ENCODE measurements at places on chromosomes 3 and 15.

GRCh38 chr3:123113889-123114450 lies 47.1 kb downstream of the PDIA5 start:
- no peak for DNase-seq

DNA sequence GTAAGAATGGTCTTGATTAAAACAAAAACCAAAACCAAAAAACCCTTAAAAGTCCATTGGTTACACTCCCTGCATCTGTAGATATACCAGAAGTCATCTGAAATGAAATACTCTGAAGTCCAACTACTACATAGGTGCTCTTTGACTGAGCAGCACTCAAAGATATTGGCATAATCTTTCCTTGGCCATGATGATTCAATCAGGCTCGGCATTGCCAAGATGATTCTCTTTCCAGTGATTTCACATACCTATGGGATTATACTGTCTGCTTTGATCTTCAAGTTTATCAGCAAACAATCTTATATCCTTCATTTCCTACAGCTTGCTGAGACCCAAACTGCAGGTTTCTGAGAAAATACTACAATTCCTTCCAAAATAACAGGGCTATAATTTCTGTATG lies 35.9 kb upstream of the DIPK2A start:
- no peak for DNase-seq

GRCh38 chr15:47756872-47757271 lies 39.6 kb downstream of the SEMA6D start:
- DNase-seq = no peak

GRCh38 chr3:54222316-54222715 lies 100.0 kb downstream of the CACNA2D3 start:
- no peak for DNase-seq

DNA sequence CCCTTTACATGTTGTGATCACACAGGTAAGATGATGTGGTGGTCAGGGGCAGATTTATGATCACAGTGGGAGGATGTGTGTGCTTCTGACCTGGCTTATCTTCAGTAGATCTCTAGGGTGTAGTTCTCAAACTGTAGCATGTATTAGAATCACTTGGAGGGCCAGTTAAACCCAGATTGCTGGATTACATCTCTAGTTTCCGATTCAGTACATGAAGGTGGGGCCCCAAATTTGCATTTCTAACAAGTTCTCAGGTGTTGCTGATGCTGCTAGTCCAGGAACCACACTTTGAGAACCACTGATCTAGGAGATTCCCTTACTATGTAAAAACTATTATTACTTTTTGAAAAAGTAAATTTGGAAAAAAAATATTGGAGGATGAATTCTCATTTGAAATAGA lies 199.3 kb upstream of the GOLIM4 start:
- no peak for DNase-seq

DNA sequence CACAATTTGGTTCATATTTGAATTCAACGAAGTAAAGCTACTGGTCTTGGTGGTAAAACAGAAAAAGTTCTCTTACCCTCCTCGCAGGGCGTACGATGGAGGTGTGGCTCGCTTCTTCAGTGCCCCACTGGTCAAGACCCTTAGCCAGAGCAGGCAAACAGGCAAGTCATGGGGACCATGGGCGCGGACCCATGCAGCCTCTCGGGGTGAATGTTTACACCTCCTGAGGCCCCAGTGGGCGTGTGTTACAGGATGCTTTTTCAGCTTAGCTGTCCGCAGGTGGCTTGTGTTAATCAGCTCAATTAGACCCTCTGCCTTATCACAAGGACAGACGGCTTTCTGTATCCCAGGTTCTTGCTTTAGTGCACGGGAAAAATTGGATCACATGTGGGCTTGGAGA lies 991.8 kb downstream of the GBE1 start:
- no peak for DNase-seq

DNA sequence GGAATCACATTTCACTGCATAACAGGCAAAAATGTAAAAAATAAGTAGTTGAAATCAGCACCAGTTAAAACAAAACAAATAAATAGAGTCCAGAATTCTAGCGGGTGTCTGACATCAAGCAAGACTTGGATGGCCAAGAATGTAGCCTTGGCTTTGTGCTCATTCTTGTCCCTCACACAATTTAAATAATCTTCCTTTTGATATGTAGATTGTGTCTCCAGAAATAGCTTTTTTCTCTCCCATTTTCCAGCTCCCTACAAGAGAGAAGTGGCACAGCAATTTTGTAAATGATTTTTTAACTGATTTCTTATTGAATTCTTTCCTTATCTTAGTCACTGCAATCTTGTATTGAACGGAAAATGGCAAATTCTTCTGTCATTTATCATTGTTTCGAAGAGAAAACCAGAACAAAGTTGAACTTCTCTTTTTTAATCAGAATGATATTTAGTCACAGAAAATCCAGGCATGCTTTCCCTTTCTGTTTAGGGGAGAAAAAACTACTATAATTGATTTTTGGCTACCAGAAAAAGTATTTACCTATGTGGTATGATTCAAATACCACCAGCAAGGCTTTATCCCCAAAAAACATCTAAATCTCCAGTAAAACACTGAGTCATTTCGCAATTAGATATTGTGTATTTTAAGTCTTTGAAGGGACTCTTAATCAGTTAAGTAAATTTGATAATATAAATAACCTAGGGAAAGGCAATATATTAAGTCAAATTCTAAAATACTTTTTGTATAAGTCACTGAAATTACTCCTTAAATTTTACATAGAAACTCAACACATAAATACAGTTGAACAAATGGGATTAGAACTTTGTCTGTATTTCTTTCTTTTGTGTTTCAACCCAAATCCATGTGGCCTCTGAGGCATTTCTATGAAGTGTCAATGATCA lies 481.7 kb downstream of the GBE1 start:
- no peak for DNase-seq

DNA sequence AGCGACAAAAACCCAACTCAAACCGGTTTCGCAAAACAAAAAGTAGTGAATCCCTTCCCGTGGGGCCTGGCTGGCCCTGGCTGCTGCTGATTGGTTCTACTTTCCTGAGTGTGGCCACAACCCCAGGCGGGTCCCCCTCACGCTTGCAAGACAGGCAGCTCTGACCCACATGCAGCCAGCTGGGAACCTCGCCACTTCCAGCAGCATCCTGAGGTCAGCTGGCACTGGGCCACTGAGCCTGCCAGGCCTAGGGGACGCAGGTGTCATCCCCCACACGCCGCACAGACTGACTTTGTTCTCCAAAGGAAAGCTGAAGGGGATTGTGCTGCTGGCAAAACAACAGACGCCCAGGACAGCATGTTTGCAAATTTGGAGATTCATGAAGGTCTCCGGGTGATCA lies 111.1 kb downstream of the TPRA1 start:
- no peak for DNase-seq

Measured in DMS79 (cell line).